ENCODE measurements at places on chromosomes 1 and 21.

GRCh38 chr1:232844791-232845190 lies 39.6 kb downstream of the MAP10 start:
- no peak for DNase-seq

GRCh38 chr1:232627645-232628334 lies 2.1 kb downstream of the SIPA1L2 start:
- peak; percentile 45 for DNase-seq

- no peak for DNase-seq
These were observed 10.1 kb upstream of the ZBTB8B start for GRCh38 chr1:32454726-32455125.

GRCh38 chr1:63777286-63777685 lies 3.5 kb downstream of the ROR1 start:
- no peak for DNase-seq

DNA sequence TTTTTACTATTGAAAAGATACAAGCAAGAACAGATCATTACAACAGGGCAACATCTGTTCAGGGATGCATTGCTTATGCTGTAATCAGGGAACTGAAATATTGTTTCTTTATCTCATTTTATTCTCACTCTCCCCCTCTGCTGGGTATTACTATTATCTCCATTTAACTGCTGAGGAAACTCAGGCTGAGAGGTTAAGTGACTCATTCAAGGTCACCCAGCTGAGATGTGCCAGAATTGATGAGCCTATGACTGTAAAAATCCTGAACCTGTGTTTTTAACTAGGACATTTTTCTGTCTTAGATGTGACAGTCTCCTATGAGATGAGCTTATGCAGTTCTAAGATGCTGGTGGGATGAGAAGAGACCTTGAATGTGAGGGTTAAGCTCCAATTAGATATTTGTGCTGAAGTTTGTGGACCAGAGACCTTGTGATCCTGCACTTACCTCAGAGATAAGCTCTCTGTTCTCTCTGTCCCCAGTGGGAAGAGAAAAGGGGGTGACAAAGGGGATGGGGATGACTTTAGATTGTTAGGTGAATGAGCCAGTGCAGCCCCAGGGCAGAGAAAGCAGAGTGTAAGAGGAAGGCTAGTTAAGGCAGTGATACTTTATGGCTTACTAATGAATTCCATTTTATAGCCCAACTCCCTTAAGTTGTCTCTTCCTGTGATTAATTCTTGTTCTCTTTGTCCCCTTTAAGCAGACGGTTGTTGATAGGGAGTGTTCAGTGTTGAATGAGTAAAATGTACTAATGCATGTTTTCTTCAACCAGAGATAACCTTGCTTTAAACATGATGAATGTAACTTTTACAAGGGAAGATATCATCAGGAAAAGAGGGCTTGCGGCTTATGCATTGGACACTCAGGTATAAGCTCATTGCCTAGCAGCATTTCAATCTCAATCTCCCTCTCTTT lies 111.4 kb downstream of the HLX start:
- no peak for DNase-seq
